Tibial artery (tissue), 4 donors: ENCODE measurements at places on chromosomes 11 and 22.

DNA sequence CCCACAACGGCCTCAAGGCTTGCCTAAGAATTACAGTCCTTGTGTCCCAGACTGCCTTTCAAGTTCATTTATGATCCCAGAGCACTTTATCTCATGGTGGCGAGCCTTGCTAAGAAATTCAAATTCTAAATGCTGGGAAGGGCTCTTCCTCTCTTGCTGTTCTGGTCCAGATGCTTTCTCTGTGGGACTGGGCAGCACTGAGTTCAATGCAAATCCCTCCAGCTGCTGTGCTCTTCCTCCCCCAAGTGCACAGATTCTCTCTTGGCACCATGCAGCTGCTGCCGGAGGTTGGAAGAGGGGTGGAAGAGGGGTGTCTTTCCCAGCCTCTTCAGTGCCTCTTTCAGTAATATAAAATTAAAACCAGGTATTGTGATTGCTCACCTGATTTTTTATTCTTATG, 828.0 kb downstream of the DLG2 start:
- no peak for DNase-seq

GRCh38 chr11:105142167-105142566, 2.6 kb upstream of the CARD18 start:
- DNase-seq = no peak

GRCh38 chr11:58621586-58622262, 741 bp upstream of the CNTF start:
- DNase-seq = no peak

- no peak for DNase-seq
These were observed 6.4 kb upstream of the JAM3 start for GRCh38 chr11:134062265-134063123.

DNA sequence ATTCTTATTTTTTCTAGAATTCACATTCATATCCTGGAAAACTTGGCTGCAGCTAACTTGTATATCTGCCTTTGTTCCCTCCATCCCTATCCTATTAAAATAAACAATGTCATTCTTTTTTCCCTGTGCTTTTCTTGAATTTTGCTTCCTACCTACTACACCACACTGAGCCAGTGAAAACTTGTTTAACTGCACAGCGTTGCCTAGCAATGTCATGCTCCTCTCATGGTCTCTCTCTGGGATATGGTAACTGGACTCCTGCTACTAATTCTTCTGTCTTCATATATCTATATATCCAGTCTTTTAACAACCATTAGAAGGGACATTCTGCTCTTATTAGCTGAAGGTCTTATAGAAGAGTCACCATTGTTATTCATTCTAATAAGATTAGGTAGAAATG, 434.4 kb downstream of the METTL15 start:
- no peak for DNase-seq

DNA sequence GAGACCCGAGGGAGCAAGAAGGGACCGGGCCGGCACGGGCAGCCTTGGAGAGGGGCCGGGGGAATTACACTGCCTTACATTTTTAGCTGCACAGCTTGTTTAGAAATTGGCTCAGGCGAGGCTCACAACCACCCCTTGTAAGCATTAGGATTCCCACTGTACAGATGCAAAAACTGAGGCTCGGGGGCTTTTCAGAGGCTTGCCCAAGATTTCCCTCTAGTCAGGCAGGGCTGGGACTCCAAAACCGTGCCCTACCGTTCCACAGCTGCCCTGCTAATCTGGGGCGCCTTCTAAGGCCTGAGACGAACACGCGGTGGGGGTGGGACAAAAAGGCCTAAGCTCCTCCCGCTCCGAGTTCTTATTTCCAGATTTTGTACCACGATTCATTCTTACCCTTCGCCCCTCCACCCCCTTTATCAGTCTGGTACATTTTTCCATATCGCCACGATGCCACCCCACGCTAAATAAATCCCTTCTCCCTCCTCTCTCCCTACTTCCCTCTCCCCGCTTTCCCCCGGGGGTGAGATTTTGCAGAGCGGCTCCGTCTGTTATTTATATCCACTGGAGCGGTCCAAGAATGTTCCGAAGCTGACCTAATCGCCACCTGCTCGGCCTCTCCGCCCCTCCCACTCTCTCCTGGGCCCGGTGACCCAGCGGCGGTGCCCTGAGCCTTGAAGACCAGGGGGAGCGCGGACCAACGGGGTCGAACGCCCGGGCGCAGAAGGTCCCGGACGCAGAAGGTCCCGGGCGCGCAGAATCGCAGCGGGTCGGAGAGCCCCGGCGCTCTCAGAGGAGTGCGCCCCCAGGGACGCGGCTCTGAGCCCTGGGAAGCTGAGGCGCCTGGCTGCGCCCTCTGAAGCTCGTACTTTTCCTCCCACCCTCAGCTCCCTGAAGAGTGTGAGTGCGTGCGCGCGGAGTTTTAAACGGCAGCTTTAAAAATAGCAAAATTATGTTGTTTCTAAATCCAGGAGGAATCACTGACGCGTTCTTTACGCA, 764 bp upstream of the PACSIN3 start:
- DNase-seq = peak; percentile 55
